ENCODE measurements at places on chromosomes 16 and 17.
A peak's percentile ranks its signal among the peaks of the same experiment; 100 is the strongest.

GRCh38 chr16:64094992-64095634 is 1026.8 kb downstream of the CDH11 start:
- no peak for DNase-seq

DNA sequence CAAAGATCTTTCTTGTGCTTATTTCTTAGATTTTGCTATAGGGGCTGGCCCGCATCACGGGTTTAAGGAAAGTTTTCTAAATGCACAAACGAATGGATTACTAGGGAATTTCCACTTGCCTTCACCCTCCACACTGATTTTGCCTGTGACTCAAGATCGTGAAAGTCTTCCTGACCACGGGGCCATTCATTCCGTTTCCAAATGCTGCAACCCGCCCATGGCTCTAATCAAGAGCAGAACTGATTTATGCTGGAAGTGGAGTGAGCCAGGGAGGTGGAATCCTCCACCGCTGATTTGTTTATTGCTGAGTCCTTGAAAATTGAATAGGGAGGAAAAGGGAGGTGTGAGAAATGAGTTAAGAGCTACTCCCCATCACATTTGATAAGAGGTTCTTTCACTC is 52.4 kb downstream of the CA10 start:
- no peak for DNase-seq

GRCh38 chr16:19783363-19784182 is 65.5 kb downstream of the IQCK start:
- no peak for DNase-seq

- DNase-seq = peak; percentile 25
Measured at GRCh38 chr16:55701442-55702319, 45.9 kb downstream of the SLC6A2 start.

Measured in activated T-cell treated with anti-CD3 and anti-CD28 coated beads for 48 hours (primary cell).